ENCODE measurements at places on chromosomes 1 and 21.

DNA sequence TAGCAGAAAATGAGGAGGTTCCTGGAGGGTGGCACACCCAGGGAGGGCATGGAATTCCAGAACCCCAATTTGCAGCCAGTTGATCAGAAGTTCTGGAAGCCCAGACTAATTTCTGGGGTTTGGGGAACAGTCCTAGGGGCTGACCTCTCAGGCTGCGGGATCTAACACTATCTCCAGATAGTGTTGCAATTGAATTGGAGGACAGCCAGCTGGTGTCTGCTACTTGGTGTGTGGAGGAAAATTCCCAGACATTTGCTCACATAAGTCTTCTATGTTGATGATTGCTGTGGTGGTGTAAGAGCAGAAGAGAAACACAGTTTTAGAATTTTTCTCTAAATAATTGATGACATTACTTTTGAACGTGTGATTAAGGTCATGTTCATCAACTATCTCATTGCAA, 154.3 kb upstream of the RNPC3 start:
- no peak for DNase-seq

GRCh38 chr1:113855630-113856400, 15.7 kb downstream of the PTPN22 start:
- no peak for DNase-seq

DNA sequence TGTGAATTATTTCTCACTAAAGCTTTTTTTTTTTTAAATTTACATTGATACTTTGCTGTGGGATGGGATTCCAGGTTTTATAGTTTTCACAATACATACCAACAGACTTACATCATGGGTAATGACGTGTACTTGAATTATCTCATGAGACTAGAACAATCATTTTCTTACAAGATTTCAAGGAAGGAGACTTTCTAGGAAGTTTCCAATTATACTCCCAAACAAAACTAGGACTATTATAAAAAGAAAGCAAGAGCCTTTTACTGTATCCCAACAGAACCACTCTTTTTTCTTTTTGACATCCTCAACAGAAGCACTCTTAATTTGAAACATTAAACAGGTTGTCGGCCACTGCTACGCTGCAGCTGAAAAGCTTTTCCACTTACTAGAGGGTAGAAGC, 48.7 kb downstream of the TESK2 start:
- no peak for DNase-seq

DNA sequence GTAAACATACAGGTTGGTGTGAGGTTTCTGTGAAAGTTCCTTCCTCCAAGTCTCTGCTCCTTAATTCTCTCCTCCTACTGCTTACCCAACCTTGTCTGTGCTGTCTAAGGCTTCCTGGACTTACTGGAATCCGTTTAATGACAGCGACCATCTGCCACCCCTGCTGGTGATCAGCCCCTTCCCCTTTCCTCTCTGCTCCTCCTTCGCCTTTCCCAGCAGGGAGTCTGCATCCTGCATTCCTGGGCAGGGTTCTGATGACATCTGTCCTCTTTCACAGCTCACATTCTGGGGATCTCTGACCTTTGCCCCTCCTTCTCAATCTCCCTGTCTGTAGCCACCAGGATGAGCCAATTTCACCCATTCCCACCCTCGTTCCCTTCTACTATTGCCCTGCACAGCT, 66.5 kb downstream of the KIRREL1 start:
- DNase-seq = no peak

GRCh38 chr1:185444676-185445075, 127.6 kb upstream of the IVNS1ABP start:
- no peak for DNase-seq

GRCh38 chr1:182229921-182230491, 161.6 kb downstream of the GLUL start:
- no peak for DNase-seq

DNA sequence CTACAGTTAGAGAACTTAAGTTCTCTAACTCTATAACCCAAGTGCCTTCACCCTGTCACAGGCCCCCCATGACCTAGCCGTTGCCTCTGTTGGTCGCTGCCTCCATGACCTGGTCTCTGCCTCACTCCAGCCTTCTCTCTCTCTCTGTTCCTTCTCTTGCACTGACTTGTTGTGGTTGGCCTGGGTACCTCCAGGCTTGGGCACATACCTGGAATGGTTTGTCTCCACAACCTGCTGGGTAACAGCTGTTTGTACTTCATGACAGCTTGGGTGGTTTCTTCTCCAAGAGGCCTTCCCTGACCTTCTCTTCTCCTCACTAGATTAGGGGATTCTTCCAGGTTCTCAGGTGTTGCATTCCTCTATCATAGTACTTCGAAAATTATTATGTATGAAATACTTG, 371.6 kb upstream of the USP24 start:
- DNase-seq = no peak
